ENCODE measurements at places on chromosomes 4 and X.

DNA sequence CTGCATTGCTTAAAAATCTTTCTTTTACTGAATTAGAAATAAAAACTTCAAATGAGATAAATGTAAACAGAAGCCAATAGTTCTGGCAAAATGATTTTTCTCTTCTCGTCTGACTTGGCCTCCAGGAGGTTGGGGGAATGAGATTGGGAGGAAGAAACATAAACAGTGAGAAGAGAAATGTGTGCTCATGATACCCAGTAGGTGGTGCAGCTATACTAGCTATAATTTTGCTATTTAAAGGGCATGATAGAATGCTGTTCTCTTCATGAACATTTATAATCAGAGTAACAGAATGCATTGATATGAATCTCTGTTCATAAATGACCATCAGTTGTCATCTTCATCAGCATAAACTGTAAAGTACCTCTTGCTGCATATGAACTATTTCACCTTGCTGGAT, 85.5 kb downstream of the TACR3 start:
- DNase-seq = no peak

DNA sequence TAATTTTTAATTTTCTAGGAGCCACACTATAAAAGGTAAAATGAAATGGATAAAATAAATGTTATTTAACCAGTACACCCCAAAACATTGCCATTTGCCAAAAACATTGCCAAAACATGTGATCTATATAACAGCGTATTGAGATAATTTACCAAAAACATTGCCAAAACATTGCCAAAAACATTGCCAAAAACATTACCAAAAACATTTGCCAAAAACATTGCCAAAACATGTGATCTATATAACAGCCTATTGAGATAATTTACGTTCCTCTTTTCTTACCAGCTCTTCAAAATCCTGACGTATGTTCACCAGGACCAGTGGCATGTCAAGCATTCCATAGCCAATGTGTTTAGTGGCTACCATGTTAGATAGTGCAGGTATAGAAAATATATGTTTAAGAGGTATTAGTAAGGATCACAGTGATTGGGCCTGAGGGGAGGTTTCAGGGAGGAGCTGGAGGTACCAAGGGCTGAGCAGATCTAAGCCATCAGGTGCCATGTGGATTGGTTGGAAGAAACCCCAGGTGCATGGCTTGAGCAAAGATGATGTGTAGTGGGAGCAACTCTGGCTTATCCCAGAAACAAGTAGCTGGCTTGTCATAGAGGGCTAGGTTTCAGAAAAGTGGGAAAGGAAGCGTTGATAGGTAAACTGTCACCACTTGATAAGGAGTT, 42.6 kb downstream of the RAPGEF2 start:
- no peak for DNase-seq

DNA sequence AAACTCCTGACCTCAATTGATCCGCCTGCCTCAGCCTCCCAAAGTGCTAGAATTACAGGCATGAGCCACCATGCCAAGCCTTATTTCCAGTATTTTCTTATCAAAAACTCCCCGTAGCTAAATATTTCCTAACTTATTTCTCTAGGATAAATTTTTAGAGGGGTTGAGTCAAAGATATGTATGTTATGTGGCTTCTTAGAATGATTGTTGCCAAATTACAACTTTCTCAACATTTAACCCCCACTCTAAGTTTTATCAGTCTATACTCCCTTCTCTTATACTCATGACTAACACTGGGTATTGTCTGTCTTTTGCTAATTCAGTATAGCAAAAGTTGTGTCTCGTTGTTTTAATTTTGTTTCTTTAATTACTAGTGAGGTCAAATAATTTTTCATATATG, 187.7 kb upstream of the LNX1 start:
- DNase-seq = no peak

DNA sequence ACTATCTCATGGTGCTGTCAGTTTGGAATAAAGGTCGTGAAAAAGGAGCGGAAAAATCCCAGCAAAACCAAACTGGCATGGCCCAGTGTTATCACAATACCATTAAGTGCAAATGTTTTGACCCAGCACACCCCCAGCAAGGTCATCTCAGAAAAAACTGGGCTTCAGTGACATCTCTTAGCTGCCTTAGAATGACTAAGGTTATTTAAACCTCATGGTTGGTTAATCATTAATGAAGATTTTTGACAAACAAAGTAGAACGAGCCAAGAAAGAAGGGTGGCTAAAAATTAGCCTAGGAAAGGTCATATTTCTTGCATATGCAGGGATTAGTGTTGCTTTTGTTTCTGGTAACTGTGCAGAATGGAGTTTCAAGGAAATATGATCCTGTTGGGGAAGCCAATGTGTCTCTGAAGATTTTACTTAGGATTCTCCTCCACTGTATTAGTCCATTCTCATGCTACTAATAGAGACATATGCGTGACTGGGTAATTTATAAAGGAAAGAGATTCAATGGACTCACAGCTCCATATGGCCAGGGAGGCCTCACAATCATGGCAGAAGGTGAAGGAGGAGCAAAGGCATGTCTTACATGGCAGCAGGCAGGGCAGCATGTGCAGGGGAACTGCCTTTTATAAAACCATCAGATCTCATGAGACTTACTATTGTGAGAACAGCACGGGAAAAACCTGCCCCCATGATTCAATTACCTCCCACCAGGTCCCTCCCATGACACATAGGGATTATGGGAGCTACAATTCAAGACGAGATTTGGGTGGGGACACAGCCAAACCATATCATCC, 83.5 kb downstream of the CHRNA9 start:
- no peak for DNase-seq

- DNase-seq = no peak
These were observed 20.5 kb downstream of the NKX3-2 start for GRCh38 chr4:13523591-13524503.

- DNase-seq = no peak
These were observed 2.2 kb downstream of the CCNB3 start for GRCh38 chrX:50206753-50207152.

GRCh38 chr4:18444206-18444605, 422.7 kb upstream of the LCORL start:
- DNase-seq = no peak
